AG09309 (cell line): ENCODE measurements at places on chromosomes 12 and 14.

GRCh38 chr12:23421556-23421955 is 527.9 kb downstream of the SOX5 start:
- no peak for DNase-seq

DNA sequence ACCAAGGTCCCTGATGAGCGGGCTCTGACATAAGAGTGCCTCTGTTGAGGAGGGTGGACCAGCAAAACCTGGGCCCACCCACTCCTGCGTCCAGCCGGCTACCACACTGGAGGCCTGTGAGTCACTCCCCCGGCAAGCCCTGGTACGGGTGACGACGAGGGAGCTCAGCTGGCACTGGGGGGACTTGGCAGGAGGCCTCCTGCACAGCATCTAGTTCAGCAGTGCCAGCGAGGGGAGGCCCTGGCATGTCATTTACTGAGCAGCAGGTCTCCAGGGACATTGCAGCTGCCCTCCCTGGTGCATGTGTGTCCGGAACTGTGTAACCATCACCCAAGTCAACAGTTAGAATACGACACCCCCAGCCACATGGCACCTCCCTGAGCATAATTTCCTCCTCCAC is 24.4 kb downstream of the CD9 start:
- no peak for DNase-seq

- DNase-seq: no peak
Measured at GRCh38 chr14:104228716-104229533, 90.5 kb downstream of the KIF26A start.

GRCh38 chr12:47997321-47997720 is 7.0 kb downstream of the COL2A1 start:
- DNase-seq: no peak

- no peak for DNase-seq
Measured at GRCh38 chr12:112559784-112560183, 141.0 kb downstream of the PTPN11 start.

DNA sequence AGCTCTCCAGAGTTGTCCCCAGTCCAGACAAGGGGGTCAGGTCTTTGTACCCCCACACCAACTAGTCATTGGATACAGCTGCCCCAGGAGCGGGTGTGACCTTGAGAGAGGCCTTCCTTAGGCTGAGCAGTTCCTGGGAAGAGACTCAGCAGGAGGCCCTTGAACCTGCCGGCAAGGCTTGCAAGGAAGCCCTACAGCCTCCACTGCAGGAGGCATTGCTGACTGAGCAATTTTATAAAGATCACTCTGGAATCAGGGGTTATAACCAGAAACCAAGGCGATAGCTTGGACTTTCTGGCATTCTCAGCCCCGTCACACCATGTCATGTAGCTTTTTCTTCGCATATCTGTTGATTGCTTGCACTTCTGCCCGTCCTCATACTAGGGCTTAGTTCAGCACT is 291.3 kb upstream of the CRY1 start:
- DNase-seq: no peak

- peak; percentile 80 for DNase-seq
Measured at GRCh38 chr12:57793920-57794319, 11.3 kb downstream of the TSFM start.

DNA sequence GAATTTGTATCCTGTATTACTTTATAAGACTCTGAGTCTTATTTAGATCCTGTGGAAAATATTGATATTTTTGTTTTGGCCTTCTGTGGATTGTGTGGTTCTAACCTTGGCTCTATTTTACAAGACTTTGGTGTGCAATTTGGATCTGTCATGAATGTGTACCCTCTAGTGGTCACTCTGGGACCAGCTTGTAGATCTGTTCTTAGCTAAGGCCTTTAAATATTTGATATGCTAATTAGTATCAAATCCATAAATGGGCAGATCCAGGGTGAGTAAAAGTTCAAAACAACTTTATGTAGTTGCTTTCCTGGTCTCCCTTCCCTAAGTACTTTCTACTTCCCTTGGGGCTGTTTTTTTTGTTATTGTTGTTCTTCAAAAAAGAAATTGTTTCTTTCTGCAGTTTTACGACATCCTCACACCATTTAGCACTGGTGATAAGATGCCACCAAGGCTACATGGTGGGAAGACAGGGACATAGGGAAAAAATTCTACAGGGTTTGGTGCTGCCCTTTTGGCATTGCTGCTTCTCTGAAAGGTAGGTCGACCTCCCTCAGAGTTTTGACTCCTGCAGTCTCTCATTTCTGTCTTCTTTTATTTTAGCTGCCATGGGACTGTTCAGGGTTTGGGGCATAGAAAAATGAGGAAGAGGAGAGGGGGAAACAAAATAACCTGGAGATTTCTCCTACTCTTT is 238.5 kb downstream of the GPHN start:
- DNase-seq: peak; percentile 17

DNA sequence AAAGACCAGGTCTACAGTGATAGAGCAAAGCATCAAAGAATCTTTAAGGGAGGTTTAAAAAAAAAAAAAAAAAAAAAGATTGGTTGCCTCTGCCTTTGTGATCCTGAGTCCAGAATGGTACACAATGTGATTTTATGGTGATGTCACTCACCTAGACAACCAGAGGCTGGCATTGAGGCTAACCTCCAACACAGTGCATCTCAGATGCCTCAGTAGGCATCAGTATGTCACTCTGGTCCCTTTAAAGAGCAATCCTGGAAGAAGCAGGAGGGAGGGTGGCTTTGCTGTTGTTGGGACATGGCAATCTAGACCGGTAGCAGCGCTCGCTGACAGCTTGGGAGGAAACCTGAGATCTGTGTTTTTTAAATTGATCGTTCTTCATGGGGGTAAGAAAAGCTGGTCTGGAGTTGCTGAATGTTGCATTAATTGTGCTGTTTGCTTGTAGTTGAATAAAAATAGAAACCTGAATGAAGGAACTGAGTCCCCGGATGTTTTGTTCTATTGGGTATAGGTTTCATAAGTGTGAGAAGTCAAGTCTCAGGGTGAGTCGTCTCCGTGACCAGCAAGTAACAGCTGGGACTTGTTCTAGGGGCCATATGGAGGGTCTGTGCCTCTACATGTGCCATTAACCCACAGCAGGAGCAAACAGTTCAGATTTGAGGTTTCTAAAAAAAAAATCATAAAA is 9.3 kb downstream of the PEBP1 start:
- no peak for DNase-seq

DNA sequence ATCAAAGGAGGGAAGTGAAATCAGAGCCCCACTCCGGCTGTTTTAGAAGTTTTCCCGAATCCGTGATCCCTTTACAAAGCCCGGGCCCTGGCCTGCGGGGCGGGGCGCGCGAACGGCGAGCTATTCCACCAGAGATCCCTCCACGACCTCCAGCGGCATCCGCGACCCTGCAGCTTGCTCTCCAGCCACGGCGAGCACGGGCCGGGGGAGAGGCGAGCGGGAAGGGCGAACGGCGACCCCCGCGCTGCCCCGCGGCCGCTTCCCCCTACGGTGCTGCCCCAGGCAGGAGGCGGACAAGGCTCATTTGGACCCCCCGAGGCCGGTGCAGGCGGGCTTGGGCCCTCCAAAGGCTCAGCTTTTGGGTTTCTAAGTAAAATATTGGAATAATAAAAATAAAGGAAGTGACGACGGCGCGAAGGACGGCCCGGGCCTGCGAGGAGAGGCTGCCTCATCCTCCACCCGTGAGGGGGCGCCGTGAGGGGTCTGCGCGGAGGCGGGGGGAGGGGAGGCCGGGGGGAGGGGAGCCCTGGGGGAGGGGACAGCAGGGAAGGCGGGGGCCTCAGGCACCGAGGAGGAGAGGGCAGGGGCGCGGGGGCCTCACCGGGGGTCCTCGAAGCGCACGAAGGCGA is 613 bp downstream of the SRSF9 start:
- no peak for DNase-seq

GRCh38 chr12:42468921-42469320 is 120.6 kb downstream of the PRICKLE1 start:
- DNase-seq: no peak

GRCh38 chr12:15013634-15014179 is 40.9 kb downstream of the PDE6H start:
- DNase-seq: no peak

GRCh38 chr14:96050482-96050881 is 11.3 kb downstream of the C14orf132 start:
- no peak for DNase-seq

- DNase-seq: no peak
Measured at GRCh38 chr12:56810918-56811317, 47.8 kb downstream of the HSD17B6 start.

GRCh38 chr14:99287269-99287942 is 15.4 kb upstream of the BCL11B start:
- DNase-seq: no peak

- no peak for DNase-seq
Measured at GRCh38 chr12:96132819-96133218, 61.4 kb upstream of the ELK3 start.

- DNase-seq: no peak
Measured at GRCh38 chr12:11801643-11802042, 152.2 kb downstream of the ETV6 start.

DNA sequence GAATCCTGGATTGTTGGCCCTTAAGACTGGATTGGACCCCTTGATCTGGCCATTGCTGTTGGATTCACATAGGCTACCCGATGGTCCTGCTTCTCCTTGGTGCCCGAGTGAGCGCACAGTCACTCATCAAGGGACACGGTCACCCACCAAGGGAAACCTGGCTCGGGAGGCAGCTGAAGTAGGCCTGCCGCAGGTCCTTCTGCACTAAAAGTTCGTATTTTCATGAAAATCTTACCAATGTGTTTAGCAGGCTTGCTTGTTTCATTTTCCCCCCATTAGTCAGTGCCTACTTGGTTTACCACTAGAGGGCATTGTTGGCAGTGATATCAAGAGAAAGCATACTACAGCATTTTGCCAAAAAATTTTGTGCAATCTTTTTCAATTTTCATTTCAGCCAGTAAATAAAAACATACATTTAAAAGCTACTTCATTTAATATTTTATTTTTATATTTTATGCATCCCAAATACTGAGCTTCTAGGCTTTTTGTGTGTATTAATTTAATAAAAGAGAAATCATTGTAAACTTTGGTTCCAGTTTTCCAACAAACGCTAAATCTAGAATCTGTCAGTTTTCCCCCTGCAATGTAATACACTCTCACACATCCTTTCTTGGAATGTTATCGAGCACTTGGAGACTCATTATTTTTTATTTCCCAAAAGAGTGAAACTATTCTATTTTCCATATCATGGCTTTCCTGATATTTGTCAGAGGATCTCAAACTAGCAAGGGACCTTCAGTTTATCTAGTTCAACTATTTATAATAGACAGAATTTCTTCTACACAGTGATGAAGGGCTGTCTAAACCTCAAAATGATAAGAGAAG is 116.7 kb downstream of the LMNTD1 start:
- DNase-seq: peak; percentile 63

DNA sequence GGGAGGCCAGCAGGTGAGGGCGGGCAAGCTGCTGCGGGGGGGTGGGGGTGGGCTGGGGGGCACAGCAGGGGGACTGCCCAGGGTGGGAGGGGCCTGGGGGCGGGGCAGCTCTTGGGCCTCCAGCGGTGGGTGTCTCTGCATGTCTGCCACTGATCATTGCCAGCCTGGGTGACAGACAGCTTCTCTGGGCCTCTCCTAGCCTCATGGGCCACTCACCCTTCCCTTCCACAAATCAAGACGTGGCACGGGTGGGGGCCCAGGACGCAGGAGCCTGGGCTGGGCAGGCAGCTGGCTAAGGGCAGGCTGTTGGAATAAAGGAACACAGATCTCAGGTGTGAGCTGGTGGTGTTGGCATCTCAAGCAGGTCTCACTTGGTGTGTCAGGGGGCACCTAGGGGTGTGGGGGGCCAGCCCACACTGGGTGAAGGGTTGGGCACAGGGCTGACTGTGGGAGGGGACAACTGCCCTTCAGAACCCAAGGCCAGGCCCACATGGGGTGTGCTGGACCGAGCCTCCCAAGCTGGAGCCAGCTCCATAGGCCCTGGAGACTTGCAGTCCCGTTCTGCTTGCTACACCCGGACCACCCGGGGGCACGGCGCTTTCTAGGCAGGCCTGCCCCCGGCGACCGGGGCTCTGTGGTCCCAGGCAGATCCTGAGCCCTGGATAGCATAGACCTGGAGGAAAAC is 3.0 kb downstream of the TEDC1 start:
- no peak for DNase-seq

DNA sequence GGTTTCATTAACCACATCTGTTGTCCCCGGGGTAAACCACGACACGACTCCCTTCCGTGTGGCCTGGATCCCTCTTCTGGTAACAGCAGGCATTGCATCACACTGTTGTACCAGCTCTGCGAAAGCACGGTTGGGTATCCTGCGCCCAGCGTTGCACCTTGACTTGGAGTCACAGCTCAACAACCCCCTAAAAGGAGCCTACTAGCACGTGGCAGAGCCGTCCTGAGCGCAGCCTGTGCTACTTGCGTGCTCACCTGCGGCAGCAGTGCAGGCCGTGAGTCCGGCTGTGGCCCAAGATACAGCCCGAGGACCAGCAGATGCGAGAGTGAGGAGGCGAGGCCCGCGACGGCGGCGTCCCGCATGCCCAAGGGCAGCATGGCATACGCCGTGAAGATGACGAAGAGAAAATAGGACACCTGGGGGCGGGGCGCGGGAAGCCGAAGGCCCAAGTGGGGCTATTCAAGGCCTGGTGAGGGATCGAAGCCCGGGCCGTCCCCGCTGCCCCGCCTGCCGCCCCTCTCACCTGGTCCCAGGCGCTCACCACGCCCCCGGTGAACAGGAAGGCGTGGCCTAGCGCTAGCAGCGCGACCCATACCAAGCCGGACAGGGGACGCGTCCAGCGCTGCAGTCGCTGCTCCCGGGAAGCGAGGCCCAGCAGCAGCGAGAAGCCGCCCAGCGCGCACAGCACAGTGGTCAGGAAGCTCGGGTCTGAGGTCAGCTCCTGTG is 2.4 kb downstream of the ADCY4 start:
- DNase-seq: no peak

- DNase-seq: no peak
Measured at GRCh38 chr12:22046968-22047390, 961 bp downstream of the CMAS start.

GRCh38 chr12:108637222-108637971 is 3.7 kb upstream of the SELPLG start:
- no peak for DNase-seq

DNA sequence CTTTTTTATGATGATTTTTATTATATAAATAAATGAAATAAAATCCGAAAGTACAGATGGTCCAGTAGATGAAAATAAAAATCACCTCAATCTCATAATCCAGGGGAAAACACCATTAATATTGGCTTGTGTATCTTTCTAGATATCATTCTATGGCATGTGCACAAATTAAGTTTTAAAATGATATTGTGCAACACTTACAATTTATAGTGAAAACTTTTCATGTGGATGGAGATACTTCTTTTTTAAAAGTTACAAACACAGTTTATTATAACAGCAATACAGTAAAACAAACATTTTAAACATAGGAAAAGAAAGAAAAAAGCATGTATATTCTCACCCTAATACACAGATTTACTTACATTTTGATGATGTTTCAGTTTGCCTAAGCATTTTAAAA is 98.9 kb upstream of the RMST start:
- DNase-seq: no peak

- no peak for DNase-seq
Measured at GRCh38 chr12:74285773-74286172, 251.9 kb upstream of the ATXN7L3B start.

DNA sequence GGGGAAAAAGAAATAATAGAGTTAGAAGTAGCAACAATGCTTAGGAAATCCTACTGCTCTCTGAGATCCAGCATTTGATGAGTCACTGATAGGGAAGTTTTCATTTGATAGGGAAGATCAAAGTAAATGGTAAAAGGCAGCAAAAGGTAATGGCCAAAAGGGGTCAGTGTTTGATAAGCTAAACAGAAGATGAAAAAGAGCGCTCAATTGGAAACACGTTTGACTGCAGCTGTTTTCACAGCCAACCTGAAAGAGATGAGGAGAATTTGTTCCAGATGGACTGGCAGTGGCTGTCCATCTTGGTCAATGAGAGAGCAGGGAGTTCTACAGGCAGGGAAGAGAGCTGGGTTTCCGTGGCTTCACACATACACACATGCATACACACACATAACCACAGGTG is 264.2 kb downstream of the TMEM132C start:
- DNase-seq: no peak
